Lung (tissue), 17 donors: ENCODE measurements at places on chromosomes 7 and 10. TPM values are rescaled to one million over a fixed set of nuclear protein-coding genes. Genes with fewer than 3 reads are reported as not detected.
A peak's percentile ranks its signal among the peaks of the same experiment; 100 is the strongest.

DNA sequence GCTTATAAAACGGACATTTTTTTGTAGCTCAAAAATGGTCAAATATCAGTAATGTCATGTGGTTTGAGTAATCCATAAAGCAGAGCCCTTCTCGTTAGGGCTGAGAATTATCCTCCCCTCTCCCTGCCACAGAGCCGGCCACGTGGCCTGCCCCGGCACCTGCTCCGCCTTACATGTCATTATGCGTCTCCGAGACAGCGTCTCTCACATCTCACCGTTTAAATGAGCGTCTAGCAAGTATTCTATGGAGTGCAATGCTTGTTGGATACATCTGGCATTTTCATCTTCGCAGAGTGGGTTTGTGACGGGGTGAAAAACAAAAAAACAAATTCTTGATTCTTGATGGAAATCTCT is 86.1 kb downstream of the CUX1 start:
- DNase-seq = no peak
- H3K27me3 ChIP-seq = no peaks in the 10 kb centered on the region
- no peak overlapping the region for H3K27ac ChIP-seq
- H3K4me1 ChIP-seq = peaks cover 14% of the 10 kb centered on the region

GRCh38 chr10:28677888-28678686 is 766 bp downstream of the BAMBI start:
- no peaks in the 10 kb centered on the region for H3K36me3 ChIP-seq
- H3K4me1 ChIP-seq = no peaks in the 10 kb centered on the region
- H3K27ac ChIP-seq = peak overlapping the region; percentile 71
- peak overlapping the region; percentile 71 for H3K4me3 ChIP-seq
- DNase-seq = peak; percentile 67

DNA sequence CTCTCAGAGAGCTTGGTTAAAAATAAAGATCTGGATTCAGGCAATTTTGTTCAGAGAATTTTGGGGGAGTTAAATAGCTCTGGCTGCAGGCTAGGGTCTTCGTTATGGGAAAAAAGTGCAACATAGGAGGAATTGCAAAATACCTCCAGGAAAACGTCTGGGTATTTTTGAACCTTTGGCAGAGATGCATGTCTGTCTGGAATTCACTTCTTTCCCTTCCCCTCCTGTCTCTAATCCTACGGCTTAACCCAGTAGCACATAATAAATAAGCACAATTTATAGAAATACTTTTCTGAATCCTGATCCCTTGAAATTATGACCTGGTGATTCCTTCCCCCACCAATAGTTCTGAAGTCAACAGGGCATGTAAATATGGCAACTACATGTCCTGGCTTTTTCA is 19.3 kb upstream of the NUP205 start:
- H3K36me3 ChIP-seq = no peaks in the 10 kb centered on the region
- no peaks in the 10 kb centered on the region for H3K27me3 ChIP-seq
- peak; percentile 66 for DNase-seq
- no peak overlapping the region for H3K27ac ChIP-seq
- no peak overlapping the region for H3K4me3 ChIP-seq

The CYP3A7 gene
- total RNA-seq = 0.64 TPM

- DNase-seq = no peak
- H3K4me3 ChIP-seq = no peak overlapping the region
- H3K27ac ChIP-seq = no peak overlapping the region
- H3K4me1 ChIP-seq = no peaks in the 10 kb centered on the region
Measured at GRCh38 chr10:71289421-71290130, 29.5 kb upstream of the SLC29A3 start.

GRCh38 chr7:50121286-50121685 is 28.2 kb upstream of the ZPBP start:
- no peak for DNase-seq
- no peak overlapping the region for H3K27ac ChIP-seq
- no peaks in the 10 kb centered on the region for H3K4me1 ChIP-seq
- no peaks in the 10 kb centered on the region for H3K36me3 ChIP-seq

DNA sequence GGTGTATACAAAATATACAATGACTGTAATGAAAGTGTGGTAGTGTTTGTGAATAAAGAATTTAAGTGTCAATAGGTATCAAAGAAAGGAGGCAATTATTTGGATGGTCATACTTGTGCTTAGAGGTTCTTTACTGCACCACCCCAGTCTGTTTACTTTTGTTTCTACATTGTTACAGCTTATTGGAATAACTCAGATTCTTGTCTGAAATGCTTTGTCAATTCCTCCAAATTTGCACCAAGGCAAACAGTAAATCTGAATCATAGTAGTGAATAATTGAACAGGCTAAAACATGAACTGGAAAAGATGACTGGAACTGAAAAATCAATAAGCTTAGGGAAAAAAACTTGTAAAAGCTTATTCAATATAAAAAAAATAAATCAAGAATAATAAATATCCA is 319.2 kb downstream of the EXOC4 start:
- H3K27ac ChIP-seq = no peak overlapping the region
- H3K4me1 ChIP-seq = no peaks in the 10 kb centered on the region
- no peaks in the 10 kb centered on the region for H3K27me3 ChIP-seq
- H3K4me3 ChIP-seq = no peak overlapping the region
- no peak for DNase-seq

GRCh38 chr10:36494371-36494770 is 631.0 kb upstream of the ANKRD30A start:
- DNase-seq = no peak
- H3K27ac ChIP-seq = no peak overlapping the region
- no peaks in the 10 kb centered on the region for H3K27me3 ChIP-seq
- H3K4me1 ChIP-seq = no peaks in the 10 kb centered on the region
- no peaks in the 10 kb centered on the region for H3K36me3 ChIP-seq

DNA sequence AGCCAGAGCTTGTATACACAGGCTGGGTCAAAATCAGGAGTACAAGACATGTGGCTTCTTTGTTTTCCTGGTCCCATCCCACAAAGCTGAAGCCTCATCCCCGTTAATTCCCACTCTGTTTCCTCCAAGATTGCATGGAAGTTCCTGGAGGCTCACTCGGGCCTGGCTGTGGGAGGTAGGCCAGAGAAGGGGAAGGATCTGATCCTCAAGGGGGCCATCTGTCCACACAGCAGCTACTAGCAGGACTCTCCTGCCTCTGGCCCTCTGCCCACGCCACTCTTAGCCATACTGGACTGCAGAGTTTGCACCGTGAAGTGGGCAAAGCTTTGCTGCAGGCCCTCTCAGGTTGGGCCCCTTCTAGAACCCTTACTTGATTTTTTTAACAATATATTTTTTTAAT is 160.6 kb downstream of the FGFR2 start:
- no peak overlapping the region for H3K4me3 ChIP-seq
- DNase-seq = peak; percentile 26
- H3K4me1 ChIP-seq = no peaks in the 10 kb centered on the region

DNA sequence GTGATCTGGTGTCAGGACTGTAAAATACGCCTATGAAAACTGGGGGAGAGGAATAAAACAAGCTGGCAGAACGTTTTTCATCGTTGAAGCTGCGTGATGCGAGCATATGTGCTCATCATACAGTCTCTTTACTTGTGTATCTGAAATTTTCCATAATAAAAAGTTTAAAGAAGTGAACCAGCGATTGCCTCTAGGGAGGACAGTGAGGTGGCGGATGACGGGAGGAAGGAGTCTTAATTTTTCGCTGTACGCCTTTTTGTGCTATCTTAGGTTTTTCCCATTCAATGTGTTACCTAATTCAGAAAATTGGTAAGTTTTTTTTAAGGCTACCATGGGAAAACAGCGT is 891 bp upstream of the WAPL start:
- peak overlapping the region; percentile 98 for H3K27ac ChIP-seq
- peaks cover 2% of the 10 kb centered on the region for H3K36me3 ChIP-seq
- H3K27me3 ChIP-seq = no peaks in the 10 kb centered on the region
- H3K4me3 ChIP-seq = no peak overlapping the region
- DNase-seq = peak; percentile 55
- H3K4me1 ChIP-seq = peaks cover 15% of the 10 kb centered on the region

The PIK3AP1 gene
- total RNA-seq = 24.0 TPM

- peak within 1 kb of the TSS; percentile 95 for H3K27ac ChIP-seq
- H3K4me3 ChIP-seq = peak within 1 kb of the TSS; percentile 14
- peaks cover 8% of the 10 kb centered on the region for H3K4me1 ChIP-seq
- no peaks in the 10 kb centered on the region for H3K36me3 ChIP-seq
Measured at GRCh38 chr7:27147199-27148030, at the start of gene HOXA6. Gene HOXA6, minus strand, starts transcription at chr7:27147774. Its CDS starts 25 bp downstream, at chr7:27147749.

GRCh38 chr7:28142650-28143049 is 37.9 kb downstream of the JAZF1 start:
- no peaks in the 10 kb centered on the region for H3K4me1 ChIP-seq
- no peak overlapping the region for H3K27ac ChIP-seq
- H3K36me3 ChIP-seq = no peaks in the 10 kb centered on the region
- no peak for DNase-seq
